ENCODE measurements at places on chromosomes 2 and 18.

DNA sequence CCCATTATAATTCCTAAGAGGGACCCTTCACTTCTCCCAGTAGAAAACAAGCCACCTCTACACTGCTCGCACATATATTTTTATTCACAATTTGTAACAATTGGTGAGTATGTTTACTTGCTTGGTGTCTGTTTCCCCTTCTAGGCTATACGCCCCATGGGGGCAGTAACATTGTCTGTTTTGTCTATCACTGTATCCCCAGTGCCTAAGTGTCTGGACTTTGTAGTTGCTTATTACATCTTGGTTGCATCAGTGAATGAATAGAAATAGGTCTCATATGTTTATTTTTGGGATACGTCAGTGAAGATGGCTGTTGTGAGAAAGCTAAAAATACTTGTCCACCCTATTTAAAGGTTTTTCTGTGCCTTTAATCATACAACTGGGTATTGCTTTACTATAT is 87.4 kb upstream of the ITGB6 start:
- no peak for DNase-seq

GRCh38 chr2:43212931-43213330 is 13.5 kb downstream of the ZFP36L2 start:
- DNase-seq, result no peak

DNA sequence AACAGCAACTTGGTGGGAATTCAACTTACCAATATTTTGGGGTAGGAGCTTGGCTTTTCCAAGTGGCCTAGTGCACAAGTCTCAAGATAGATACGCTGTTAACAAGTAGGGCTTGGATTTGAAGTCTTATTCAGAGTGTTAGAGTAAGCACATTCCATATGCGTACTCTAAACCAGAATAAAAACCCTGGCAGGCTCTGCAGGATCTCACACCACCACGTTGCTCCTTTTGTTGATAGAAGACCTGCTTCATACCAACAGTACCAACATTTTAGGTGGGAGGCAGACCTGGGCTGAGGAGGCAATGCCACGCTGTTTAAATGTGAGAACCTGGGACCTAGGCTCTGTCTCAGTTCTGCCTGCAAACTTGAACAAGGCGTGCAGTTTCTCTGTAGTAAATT is 214.0 kb downstream of the RNF144A start:
- no peak for DNase-seq

- no peak for DNase-seq
Observed at GRCh38 chr18:72783530-72783929, 84.3 kb downstream of the NETO1 start.

DNA sequence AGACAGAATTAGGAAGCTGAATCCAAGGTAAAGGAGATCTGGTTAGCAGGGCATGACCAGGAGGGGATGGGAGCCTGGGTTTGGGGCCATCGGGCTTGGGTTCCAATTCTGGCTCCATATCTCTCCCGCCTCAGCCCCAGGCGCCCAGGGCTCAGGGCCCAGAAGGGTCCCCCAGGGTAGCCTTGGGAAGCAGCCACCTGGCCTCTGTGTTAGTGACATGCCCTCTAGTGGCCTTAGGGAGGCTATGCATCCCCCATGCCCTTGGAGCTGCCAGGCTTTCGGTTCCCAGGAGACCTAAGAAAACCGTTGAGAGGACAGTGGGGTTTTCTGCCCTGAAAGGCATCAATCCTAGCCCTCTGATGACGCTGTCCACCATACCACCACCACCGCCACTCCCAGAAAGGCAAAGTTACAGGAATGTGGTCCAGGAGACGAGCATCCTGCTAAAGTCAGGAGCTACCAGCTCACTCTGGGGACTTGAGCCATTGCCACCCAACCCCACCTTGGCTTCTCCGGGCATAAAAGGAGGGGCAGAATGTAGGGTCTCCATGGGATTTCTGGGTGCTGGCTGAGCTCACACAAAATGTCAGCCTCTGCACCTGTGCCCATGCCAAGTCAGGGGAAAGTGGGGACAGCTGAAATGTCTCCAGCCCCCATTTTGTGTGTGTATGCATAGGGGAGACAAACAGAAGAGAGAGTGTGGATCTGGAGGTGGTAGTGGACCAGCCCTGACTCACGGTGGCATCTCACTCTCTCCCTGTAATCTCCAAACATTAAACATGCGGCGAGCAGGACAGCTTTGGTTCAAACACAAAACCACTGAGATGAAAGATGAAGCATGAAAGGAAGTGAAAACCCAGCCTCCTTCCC is 56.5 kb downstream of the EMX1 start:
- DNase-seq, result peak; percentile 4

DNA sequence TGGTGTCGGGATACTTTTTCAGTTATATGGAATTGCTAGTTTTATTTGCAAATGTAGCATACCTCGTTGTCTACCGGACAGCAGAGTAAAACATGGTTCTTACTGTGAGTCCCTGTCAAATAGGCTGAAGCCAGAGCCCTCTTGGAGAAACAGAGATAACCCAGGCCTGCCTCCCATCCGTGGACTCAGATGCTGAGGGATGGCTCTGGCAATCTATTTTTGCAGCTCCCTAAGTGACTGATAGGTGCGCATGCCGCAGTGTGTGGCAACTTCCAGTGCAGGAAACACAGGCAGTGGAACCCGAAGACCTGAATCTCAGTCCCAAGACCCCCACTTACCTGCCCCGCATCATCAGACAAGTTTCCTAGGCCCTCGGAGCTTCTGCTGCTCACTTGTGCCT is 33.6 kb downstream of the STEAP3 start:
- DNase-seq, result no peak

DNA sequence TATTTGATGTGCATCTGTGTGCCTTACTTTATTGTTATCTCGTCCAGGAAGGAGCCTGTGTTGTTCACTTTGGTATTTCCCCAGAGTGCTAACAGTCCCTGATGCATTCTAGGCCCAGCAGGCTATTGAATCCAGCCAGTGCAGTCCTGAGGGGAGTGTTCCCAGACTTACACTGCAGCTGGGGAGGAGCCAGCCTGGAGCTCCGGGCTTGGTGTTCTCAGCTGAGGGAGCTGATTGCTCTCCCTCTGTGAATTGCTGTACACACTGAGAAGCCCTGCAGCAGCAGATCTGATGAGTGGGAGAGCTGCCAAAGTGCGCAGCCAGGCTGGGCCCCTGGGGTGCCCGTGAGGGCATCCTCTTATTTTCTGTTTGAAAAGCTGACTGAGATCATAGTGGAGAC is 159.2 kb downstream of the GALNT3 start:
- no peak for DNase-seq

DNA sequence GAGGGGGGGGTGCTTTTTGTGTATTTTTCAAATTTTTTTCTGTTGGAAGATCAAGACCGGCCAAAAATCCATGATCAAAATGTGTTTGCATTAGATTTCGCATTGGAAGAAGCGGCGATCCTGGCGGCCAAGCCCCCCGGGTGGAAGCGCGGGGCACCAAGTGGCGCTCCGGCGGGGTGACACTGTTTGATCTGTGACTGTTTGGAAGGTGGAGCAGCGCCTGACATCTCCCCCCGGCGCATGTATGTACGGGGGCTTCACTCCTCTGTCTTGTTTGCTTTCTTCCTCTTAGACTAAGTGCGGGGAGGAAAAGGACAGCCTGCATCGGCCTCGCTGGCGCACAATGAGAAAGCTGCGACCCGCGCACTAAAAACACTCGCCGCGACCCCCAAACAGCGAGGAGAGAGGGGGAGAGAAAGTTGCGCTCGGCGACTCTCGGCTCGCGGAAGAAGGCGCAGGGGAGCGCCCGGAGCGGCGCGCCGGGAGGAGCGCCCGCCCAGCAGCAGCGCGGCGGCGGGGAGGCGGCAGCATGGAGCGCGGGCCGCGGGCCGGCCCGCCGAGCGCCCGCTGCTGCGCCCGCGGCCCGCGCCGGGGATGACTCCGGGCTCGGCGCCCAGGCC is 515 bp downstream of the TSHZ1 start:
- no peak for DNase-seq

All from stimulated activated CD4-positive, alpha-beta T cell treated with anti-CD3 and anti-CD28 coated beads, Interleukin-15, amount 100 ng/mL, for 48 hours (primary cell).